Suppressor macrophage treated with lipopolysaccharide for 1 hour (primary cell): ENCODE measurements at places on chromosomes 3 and 15.

DNA sequence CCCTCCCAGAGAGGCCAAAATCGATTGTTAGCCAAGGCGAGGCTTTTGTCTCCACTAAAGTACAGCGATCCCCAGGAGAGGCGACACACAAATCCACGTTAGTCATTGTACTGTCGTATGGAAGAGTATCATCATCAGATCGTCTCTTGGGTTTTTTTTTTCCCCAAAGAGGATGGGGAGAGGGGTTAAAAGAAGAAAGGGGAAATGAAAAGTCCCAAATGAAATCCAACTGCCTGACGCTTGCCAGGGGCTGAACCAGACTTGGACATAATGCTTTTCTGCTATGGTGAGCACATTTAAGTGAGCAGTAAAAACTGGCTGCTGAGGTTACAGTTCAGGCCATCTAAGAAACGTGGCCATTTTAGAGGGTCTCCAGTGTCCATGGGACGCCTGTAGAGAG is 37.9 kb upstream of the CTSH start:
- peak; percentile 75 for DNase-seq

- DNase-seq: no peak
Observed at GRCh38 chr3:187230011-187230410, 32.7 kb downstream of the RTP1 start.

DNA sequence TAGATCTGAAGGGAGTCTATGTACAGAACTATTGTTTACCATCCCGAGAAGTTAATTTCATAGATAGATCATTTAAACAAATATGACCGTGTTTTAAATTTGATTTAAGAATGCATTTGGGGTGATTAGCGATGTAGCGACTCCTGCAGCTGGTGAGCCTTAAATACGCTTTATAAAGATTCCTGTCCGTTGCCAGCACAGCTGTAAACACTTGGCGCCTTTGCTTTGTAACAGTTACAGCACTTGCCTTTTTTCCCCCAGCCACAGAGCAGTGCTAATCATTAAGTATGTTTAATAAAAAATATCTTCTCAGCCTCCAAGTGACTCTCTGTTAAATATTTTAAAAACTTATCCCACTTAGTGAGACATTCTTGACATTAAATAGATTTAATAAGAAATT is 333.8 kb downstream of the FEZF2 start:
- no peak for DNase-seq

DNA sequence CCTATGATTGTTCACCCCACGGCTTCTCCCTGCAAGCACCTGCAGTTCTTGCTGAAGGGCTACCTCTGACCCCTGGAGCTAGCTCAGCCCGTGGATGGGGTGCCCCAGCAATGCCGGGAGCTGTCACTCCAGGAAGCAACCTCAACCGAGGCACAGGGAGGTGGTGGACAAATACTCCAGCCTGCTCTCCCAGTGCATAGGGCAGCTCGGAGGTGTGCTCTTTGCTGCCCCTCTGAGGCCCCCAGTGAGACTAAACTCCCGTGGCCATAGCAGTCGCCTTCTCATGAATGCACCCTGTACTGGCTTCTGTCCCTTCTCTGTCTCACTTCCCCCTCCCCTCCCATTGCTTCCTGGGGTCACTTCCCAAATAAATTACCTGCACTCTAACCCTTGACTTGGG is 48.5 kb downstream of the LINGO1 start:
- DNase-seq: no peak

DNA sequence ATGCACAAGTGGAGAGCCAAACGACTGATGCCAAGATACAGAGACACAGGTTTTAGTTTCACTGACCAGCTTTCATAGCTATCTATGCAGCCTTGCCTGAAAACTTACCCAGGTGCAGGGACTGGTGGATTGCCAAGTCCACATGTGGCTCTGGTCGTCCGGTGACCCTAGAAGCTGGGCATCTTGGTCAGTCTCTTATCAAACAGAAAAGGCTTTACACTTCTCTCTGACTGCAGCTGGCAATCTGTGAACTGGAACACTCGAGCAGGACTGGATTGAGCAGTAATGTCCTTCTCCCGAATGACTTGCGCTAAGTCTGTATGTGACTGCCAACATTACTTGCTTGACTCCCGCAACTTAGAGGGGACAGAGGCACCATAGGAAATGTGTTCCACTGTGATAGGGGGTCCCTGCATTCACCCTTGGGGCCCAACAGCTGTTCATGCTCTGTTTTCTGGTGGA is 63.0 kb upstream of the SIAH2 start:
- no peak for DNase-seq

- peak; percentile 64 for DNase-seq
Observed at GRCh38 chr3:138426211-138426610, 8.2 kb upstream of the ESYT3 start.

DNA sequence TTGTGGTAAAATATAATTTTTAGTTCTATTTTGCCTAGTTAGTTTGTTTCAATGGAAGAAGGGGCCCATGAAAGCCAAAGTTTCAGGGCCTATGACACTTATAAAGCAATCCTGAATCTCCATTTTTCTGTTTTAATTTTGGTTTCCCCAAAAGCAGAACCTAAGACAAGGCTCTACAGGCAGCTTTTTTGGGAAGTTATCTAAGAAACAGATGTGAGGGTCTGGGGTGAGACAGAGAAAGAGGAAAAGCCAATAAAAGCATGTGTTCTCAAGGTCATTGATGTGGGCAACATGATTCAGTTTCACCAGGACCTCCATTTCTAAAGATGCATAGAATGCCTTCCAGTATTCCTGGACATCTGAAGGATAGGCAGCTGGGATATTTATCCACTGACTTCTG is 598.5 kb downstream of the PDCD6IP start:
- peak; percentile 64 for DNase-seq

- no peak for DNase-seq
Observed at GRCh38 chr3:139101396-139101795, 56.7 kb upstream of the PRR23C start.

DNA sequence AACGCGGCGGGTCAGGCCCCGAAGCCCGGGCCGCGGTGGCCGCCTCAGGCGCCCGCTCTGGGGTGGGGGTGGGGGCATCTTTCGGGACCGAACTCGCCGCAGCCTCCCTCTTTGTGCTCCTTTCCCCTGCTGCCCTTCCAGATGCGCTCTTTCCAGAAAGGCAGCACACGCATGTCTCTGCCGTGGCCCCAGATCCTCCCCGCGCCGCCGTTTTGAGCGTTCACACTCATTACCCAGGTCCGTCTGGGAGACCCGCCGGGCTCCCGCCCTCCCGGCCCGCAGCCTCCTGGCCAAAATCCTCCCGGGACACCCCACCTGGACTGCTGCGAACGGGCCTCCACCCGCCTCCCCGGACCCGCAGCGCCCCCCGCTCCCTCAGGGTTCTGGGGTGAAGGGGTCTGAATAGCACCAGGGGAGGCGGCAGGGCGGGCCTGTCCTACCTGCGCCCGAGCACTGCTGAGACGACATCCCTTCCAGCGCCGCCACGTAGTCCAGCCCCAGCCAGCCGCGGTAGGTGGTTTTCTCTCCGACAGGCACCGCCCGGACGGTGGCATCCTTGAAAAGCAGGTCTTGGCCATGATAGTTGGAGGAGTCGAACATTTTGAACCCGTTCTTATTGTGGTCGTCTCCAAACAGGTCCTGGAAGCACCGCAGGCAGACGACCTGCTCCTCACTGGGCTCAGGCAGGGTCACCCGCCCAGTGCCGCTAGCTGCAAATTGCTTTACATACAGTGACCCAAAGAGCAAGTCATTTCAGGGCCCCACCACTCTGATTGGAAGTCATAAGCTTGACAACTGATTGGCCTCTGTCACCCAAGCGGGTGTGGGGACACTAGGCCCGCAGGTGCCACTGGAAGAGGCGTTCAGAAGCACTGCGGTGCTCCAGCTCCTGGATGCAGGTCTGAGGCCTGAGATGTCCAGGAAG is 25.9 kb downstream of the MELTF start:
- no peak for DNase-seq

- DNase-seq: no peak
Observed at GRCh38 chr3:24385012-24385615, 109.5 kb downstream of the THRB start.

GRCh38 chr3:177141899-177142646 is 55.2 kb downstream of the TBL1XR1 start:
- DNase-seq: no peak

DNA sequence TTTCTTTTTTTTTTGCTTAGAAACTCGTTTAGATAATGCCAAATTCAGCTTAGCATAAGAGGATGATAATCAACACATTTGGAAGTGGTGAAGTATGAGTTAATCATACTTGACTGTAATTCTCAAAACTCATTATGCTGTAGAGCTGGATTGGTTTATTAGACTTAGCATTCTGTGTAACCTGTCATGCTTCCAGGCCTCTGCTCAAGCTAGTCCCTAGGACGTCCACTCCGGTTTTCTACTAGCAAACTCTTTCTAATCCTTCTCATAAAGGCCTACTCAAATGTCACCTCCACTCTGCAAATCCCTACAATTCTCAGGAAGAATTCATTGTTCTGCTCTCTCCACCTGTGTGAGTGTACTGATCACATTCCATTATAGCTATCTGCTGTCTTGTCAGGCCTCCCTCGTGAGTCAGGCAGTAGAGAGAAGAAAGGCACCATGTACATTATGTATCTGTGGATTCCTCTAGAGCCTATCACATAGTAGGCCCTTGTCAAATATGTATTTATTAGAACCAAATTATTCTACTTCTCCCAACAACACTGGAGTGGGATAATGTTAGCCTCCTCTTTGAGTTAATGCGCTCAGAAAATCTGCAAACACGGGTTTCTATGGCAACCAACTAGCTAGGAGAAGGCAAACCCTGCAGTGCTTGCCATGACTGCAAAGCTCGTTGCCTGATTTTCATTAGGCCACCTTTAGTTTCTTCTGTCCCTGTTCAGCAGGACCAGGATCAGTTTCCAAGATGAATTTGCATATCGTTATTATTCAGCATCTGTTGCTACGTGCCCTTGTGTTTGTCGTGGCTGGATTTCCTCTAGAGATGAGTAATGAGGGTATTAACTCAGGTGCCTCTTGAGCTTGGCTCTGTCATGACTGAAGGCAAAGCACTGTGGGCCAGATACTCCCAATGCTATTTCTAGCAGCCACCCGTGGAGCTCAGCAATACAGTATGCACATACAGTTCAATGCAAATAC is 30.7 kb downstream of the ATP13A5 start:
- DNase-seq: no peak

DNA sequence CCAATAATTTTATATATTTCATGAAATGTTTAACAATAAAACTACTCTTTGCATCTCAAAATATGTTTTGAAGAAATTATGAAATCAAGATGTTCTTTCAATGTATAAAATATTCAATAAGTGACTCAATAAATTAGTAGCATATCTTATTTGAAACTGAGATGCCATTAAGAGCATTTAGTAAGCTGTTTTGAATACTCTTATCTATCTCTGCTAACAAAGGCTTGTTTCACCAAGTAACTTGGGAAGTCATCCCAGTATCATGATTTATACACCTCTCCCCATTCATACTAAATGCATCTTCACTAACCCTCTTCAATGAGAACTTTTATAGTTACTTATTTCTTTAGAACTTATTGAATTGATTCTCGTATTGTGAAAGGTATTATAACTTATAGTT is 43.1 kb downstream of the TNIK start:
- no peak for DNase-seq

DNA sequence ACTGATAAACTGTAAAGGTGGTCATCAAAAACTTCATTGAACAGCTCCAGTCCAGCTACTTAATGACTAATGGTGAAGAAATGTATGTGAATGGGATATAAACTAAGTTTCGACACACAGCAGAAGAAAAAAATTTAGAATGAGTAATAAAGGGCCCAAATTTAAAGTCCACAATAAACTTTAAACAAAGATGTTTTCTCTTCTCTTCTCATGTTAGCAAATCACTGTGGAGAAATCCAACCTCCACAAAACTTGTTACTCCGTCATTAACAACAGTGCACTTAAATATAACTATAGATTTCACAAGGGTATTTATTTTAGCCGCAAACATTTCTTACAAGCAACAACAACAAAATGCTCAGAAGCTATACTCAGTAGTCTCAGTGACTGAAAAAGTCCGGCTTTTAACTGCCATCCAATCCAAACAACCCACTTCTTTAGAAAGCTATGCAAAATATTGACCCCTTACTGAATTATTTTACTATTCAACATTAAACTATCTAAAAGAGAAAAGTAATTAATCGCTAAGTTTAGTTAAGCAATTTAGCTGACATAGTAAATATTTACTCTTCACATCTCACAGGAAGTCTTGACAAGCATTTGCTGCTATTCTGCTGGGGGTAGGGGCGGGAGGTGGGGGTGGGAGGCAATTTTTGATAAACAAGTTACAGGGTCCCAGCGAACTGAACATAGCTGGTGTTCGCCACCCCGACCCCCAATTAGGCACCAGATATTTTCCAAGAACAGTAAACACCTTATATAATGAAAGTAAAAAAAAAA is 2.4 kb downstream of the IGF2BP2 start:
- peak; percentile 67 for DNase-seq

DNA sequence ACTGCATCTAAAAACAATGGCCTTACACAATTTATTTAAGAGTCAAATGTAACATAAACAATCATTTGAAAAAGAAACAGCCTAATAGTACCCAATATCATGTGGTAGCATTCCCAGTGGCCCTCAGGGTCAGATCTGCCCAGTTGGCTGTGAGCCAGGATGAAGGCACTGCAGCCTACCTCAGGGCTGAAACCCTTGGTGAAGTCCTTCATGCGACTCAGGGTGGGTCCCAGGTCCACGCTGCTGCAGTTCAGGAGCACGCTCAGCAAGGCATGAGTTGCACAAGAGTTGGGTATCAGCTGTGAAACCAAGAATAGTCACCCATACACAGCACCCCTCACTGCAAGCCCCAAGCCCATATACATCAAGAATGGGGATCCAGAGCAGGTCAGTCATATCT is 37.1 kb downstream of the SEMA3G start:
- DNase-seq: no peak

DNA sequence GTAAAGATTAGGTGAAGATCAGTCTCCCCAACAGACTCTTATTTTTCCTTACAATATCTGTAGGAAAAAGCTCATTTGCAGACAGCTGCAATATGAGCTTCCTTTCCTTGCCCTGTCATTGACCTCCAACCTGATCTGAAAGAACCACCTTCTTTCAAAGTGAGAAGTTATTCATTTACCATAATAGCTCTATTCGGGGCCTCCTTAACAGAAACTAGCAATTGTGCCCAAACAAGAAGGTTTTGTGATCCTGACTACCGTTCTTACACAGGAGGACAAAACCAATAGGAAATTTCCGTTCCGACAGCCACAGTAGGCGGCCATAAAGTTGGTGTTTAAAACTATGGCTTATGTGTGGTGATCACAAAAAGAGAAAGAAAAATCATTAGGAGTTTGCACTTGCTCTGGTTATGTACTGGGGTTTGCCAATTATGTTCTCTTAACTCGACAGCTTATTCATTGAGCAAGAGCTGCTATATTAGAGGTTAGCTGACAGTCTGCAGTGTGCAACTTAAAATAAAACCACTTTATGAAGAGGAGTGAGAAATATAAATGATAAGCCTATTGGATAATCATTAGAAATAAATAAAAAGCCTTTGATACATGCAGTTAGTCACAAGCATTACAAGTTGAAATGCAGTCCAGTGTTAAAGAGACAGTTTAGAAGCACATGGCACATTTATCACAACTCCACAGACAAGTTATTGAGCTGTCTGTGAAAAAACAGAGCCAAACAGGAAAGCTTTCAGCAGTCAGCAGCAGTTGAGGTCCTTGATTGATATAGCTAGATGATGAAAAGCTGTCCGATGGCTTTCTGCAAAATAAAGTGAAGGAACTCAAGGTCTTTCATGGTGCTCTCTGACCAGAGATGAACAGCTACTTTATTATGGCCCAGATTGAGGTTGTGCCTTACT is 199.8 kb downstream of the WDR72 start:
- DNase-seq: no peak

- DNase-seq: no peak
Observed at GRCh38 chr15:99343881-99344551, 92.7 kb downstream of the LRRC28 start.

GRCh38 chr3:191775451-191776233 is 314.7 kb downstream of the PYDC2 start:
- no peak for DNase-seq

- DNase-seq: no peak
Observed at GRCh38 chr3:127180859-127181258, 12.1 kb upstream of the PRR23E start.
